H1 (cell line): ENCODE measurements at places on chromosomes 4 and X. TPM values are rescaled to one million over a fixed set of nuclear protein-coding genes. Genes with fewer than 3 reads are reported as not detected.

SPANXN4 gene
- polyA plus RNA-seq = not detected in 2 replicates

DGKK gene
- 3.2 and 4.9 TPM in 2 replicates for polyA plus RNA-seq

DNA sequence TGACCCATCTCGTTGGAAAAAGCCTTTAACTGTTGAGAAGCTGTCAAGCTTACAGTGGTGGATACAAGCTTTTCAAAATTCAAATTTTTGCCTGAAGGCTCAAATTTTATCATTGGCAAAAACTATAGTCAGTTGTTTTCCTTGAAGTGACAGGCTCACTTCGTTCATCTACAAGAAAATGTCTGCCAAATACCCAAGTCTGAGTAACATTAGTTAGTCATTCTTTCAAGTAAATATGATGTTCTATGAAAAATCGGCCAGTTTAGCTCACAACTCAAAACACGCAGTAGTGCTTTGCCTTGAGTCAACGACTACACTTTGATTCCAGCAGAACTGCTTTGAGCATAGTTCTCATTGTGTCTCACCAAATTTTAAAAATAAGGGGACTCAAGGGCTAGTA is 170.3 kb upstream of the MAMLD1 start:
- no peak overlapping the region for H3K4me3 ChIP-seq
- H3K4me1 ChIP-seq = no peaks in the 10 kb centered on the region
- H3K27me3 ChIP-seq = no peaks in the 10 kb centered on the region
- H3K27ac ChIP-seq = no peak overlapping the region

- no peaks in the 10 kb centered on the region for H3K36me3 ChIP-seq
- no peaks in the 10 kb centered on the region for H3K27me3 ChIP-seq
- DNase-seq = no peak
- H3K4me3 ChIP-seq = no peak overlapping the region
- H3K4me1 ChIP-seq = peaks cover 9% of the 10 kb centered on the region
- no peak overlapping the region for H3K27ac ChIP-seq
Observed at GRCh38 chr4:6732441-6733357, 16.7 kb downstream of the BLOC1S4 start.

- no peaks in the 10 kb centered on the region for H3K36me3 ChIP-seq
- no peak for DNase-seq
- H3K4me3 ChIP-seq = no peak overlapping the region
- H3K4me1 ChIP-seq = no peaks in the 10 kb centered on the region
Observed at GRCh38 chrX:99353412-99353811, 1056.7 kb downstream of the PCDH19 start.

DNA sequence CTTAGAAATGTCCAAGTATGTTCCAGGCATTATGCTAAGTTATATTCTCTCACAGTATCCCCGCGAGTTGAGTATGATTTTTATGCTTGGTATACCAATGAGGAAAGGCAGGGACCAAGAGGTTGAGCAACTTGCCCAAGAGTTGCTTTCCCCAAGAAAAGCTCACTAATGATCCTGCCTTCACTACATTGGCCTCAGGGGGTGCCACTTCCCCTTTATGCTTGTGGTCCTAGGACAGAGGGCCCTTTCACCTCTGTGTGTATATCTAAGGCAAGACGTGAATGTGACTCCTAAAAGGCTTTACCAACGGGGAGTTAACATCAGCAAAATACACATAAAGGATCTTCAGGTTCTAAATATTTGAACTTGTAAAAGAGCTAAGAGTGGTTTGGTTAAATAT is 164.4 kb upstream of the CPEB2 start:
- no peaks in the 10 kb centered on the region for H3K4me1 ChIP-seq
- H3K36me3 ChIP-seq = no peaks in the 10 kb centered on the region
- DNase-seq = no peak

GRCh38 chr4:163665521-163666331 is 171.2 kb downstream of the TMA16 start:
- H3K27ac ChIP-seq = no peak overlapping the region
- no peak for DNase-seq
- H3K27me3 ChIP-seq = no peaks in the 10 kb centered on the region
- no peak overlapping the region for H3K4me3 ChIP-seq
- no peaks in the 10 kb centered on the region for H3K36me3 ChIP-seq
- H3K4me1 ChIP-seq = no peaks in the 10 kb centered on the region

DNA sequence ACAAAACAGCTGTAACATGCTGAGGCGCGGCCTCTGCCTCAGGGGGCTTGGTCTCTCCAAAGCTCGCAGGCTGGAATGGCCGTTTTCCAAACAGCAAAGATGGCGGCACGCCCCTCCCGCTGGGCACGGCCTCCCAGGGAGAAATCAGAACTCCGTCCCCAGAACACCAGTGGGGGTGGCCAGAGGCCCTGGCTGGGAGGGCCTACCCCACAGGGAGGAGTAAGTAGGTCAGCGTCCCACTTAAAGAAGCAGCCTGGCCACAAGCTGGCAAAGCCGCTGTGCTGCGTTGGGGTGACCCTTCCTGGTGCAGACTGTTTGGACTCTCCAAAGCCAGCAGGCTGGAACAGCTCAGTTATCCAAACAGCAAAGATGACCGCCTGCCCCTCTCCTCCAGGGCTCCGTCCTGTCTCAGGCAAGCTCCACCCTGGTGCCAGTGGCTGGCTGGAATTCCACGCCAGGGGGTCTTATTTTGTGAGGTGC is 862.8 kb downstream of the TRIML1 start:
- no peak overlapping the region for H3K4me3 ChIP-seq
- H3K27ac ChIP-seq = no peak overlapping the region
- H3K27me3 ChIP-seq = no peaks in the 10 kb centered on the region
- H3K36me3 ChIP-seq = no peaks in the 10 kb centered on the region
- H3K4me1 ChIP-seq = no peaks in the 10 kb centered on the region
